ENCODE measurements at places on chromosomes 16 and 17.

GRCh38 chr16:11470676-11471415 lies 115.9 kb downstream of the LITAF start:
- DNase-seq: no peak

GRCh38 chr16:74497761-74498160 lies 76.5 kb upstream of the CLEC18B start:
- DNase-seq: no peak

DNA sequence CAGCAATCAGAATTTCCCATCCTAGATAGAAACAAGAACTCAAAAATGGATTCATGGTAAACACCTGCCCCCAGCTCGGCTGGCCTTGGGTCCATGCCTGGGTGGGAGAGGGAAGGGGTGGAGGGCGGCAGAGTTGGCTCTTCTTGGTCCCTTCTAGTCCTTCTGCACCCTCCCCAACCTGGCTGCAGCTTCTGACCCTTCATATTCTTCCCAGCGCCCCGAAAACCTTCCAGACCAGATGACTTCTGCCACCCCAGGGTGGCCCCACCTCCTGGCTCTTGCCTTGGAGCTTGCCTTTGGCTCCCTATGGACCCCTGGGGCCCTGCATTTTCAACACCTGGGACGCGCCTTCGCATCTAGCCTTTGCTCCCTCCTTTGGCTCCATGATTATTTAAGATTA lies 5.4 kb upstream of the GJD3 start:
- no peak for DNase-seq

GRCh38 chr16:88369447-88370008 lies 13.2 kb upstream of the ZNF469 start:
- DNase-seq: no peak

GRCh38 chr17:18194804-18195203 lies 11.2 kb downstream of the ALKBH5 start:
- no peak for DNase-seq

DNA sequence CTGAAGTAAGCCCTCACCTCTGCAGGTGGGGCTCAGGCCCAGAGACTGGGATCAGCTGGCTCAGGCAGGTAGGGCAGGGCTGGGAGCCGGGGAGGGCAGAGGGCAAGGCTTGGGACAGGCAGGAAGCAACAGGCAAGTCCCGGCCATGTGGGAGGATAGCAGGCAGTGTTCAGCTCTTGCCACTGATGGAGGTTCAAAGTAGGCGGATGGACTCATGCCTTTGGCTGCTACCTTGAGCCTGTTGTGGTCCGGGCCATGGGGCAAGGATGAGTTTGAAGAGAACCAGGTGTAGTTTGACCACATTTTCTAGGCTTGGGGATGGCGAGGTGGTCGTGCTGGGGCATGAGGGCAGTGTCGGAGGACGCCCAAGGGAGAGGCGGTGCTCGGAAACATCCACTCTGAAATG lies 2.7 kb downstream of the PRCD start:
- DNase-seq: no peak
